ENCODE measurements at places on chromosomes 1 and 21. TPM values are rescaled to one million over a fixed set of nuclear protein-coding genes. Genes with fewer than 3 reads are reported as not detected.
A peak's percentile ranks its signal among the peaks of the same experiment; 100 is the strongest.

CSMD2 gene
- total RNA-seq: not detected

BTBD8 gene
- 2.4 TPM for total RNA-seq

SEC16B gene
- not detected for total RNA-seq

IGFN1 gene
- total RNA-seq: not detected

FOXE3 gene
- total RNA-seq: not detected

MANEAL gene
- total RNA-seq: 1.1 TPM

DPT gene
- not detected for total RNA-seq

DNA sequence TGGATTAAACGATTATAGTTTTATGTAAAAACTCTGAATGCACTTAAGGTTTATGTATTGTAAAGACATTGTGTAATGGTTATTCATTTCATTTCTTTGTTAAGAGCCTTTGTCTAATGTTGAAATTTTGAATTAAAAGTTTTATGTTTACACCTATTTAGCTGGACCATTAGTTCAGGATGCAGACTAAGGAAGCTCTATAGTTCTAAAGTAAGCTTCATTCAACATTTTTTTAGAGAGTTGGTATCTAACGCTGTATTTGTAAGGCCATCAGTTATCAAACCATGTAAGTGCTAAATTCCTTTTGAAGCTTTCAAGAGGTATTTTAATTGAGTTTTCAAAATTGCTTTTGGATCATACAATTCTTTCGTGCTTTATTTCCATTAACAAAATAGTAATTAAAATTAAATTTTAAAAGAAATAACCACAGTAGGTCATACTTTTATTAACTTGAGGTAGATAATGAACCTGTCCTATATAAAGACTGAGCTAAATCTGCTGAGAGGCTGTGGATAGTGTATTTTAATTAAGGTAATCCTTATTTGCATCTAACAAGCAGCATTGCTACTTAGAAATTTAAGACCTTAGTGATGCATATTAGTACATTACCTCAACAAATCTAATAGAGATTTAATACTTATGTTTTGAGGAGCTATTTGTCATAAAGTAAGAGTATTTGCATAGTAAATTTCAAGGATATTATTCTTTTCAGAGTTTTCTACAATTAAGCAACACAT lies 47.9 kb downstream of the RWDD3 start:
- no peaks in the 10 kb centered on the region for H3K4me1 ChIP-seq
- no peak overlapping the region for H3K27ac ChIP-seq
- peaks cover 3% of the 10 kb centered on the region for H3K27me3 ChIP-seq
- no peaks in the 10 kb centered on the region for H3K36me3 ChIP-seq

- H3K27ac ChIP-seq: no peak overlapping the region
- no peaks in the 10 kb centered on the region for H3K27me3 ChIP-seq
- H3K36me3 ChIP-seq: peaks cover 43% of the 10 kb centered on the region
- H3K4me1 ChIP-seq: no peaks in the 10 kb centered on the region
- DNase-seq: no peak
These were observed 46.1 kb downstream of the RNF2 start for GRCh38 chr1:185091480-185091879.

DNA sequence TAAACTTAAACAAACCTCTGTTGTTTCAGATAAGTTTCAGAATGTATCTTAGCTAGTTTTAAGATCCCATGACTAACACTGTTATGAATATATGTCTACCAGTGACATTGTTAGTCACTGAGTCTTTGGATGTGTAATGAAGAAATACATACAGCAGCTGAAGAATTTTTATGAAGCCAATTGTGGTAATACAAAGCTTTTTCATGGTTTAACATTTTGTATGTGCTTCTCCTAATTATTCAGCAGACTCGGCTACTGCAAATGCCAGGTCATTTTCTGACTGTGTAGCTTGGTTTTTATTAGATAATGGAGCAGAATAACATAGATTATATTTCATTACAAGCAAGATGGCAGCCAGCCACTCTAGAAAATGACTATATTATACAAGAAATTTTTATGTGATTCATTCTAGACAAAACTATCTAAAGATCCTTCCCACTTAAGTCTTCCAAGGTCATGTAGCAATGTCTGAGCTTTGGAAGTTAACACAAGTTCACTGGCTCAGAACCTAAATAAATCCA lies 147.8 kb downstream of the TNFSF18 start:
- H3K4me3 ChIP-seq: no peak overlapping the region
- H3K27me3 ChIP-seq: peaks cover 47% of the 10 kb centered on the region
- peaks cover 25% of the 10 kb centered on the region for H3K4me1 ChIP-seq
- no peak for DNase-seq
- H3K36me3 ChIP-seq: no peaks in the 10 kb centered on the region

DNA sequence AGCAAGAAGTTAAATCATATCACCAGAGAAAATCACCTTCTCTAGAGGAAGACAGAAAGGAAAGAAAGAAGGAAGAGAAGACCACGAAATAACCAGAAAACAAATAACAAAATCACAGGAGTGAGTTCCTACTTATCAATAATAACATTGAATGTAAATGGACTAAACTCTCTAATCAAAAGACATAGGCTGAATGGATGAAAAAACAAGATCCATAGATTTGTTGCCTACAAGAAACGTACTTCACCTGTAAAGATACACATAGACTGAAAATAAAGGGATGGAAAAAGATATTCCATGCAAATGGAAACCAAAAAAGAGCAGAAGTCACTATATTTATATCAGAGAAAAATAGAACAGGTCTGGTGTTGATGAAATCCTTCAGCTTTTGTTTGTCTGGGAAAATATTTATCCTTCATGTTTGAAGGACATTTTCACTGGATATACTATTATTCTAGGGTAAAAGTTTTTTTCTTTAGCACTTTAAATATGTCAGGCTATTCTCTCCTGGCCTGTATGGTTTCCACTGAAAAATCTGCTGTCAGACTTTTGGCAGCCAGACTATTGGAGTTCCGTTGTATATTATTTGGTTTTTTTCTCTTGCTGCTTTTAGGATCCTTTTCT lies 202.5 kb upstream of the DUSP10 start:
- DNase-seq: no peak
- H3K27ac ChIP-seq: no peak overlapping the region
- no peak overlapping the region for H3K4me3 ChIP-seq
- no peaks in the 10 kb centered on the region for H3K36me3 ChIP-seq

DNA sequence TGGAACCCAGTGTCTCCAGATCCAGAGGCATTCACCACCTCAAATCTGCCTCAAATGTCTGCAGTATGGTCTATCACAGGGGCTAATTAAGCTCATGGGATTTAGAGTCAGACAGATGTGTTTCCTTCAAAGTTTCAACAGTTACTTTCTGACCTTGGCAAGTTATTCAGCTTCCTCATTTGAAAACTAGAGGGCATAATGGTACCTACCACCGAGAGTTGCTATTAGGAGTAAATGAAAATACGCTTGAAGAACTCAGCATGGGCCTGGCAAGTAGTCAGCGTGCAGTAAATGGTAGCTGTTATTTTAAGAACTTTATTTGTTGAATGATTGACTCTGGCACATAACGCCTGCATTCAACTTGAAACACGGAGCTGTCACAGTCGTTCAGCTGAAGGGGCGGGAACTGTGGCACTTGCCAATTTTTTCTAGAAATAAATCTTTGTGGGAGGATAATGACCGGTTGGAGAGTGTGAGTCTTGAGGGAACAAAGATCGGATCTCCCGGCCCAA lies 1.2 kb upstream of the CAP1 start:
- DNase-seq: no peak
- peaks cover 57% of the 10 kb centered on the region for H3K4me1 ChIP-seq
- H3K27ac ChIP-seq: peak overlapping the region; percentile 99

- H3K4me1 ChIP-seq: peaks cover 3% of the 10 kb centered on the region
- no peaks in the 10 kb centered on the region for H3K27me3 ChIP-seq
- no peak for DNase-seq
- H3K36me3 ChIP-seq: no peaks in the 10 kb centered on the region
- no peak overlapping the region for H3K27ac ChIP-seq
These were observed 182.3 kb upstream of the GREM2 start for GRCh38 chr1:240794046-240794843.

GRCh38 chr1:173355281-173356031 lies 121.7 kb upstream of the PRDX6 start:
- peaks cover 14% of the 10 kb centered on the region for H3K27me3 ChIP-seq
- H3K27ac ChIP-seq: no peak overlapping the region
- no peak for DNase-seq

GRCh38 chr1:200856716-200857357 lies 15.9 kb upstream of the GPR25 start:
- no peak overlapping the region for H3K27ac ChIP-seq
- H3K36me3 ChIP-seq: no peaks in the 10 kb centered on the region
- peaks cover 22% of the 10 kb centered on the region for H3K27me3 ChIP-seq
- peaks cover 2% of the 10 kb centered on the region for H3K4me1 ChIP-seq
- H3K4me3 ChIP-seq: no peak overlapping the region
- DNase-seq: no peak

DNA sequence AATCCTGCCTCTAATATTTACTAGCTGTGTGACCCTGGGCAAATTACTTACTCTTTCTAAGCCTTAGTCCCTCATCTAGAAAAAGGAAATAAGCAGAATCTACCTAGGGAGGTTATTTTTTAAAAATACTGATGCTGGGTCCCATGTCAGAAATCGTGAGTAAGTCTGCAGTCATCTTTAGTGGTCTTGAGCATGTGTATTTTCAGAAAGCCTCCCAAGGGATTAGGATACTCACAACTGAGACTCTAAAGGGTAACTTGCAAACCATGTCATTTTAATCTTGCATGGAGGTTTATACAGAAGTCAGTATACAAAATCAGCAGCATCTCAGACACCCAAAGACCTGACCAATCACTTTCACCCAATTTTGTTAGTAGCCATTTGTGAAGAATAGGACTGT lies 43.2 kb downstream of the DSTYK start:
- peaks cover 85% of the 10 kb centered on the region for H3K36me3 ChIP-seq
- H3K4me1 ChIP-seq: peaks cover 28% of the 10 kb centered on the region
- H3K4me3 ChIP-seq: no peak overlapping the region
- no peaks in the 10 kb centered on the region for H3K27me3 ChIP-seq
- no peak for DNase-seq

GRCh38 chr21:43274022-43274945 lies 105.5 kb downstream of the CRYAA start:
- H3K4me1 ChIP-seq: no peaks in the 10 kb centered on the region
- H3K4me3 ChIP-seq: no peak overlapping the region
- DNase-seq: no peak
- H3K27ac ChIP-seq: no peak overlapping the region

- H3K4me3 ChIP-seq: no peak overlapping the region
- H3K4me1 ChIP-seq: no peaks in the 10 kb centered on the region
- DNase-seq: no peak
- no peak overlapping the region for H3K27ac ChIP-seq
These were observed 121.1 kb downstream of the AJAP1 start for GRCh38 chr1:4775506-4775905.

GRCh38 chr1:21574466-21575151 lies 65.4 kb downstream of the ALPL start:
- no peaks in the 10 kb centered on the region for H3K27me3 ChIP-seq
- H3K36me3 ChIP-seq: no peaks in the 10 kb centered on the region

DNA sequence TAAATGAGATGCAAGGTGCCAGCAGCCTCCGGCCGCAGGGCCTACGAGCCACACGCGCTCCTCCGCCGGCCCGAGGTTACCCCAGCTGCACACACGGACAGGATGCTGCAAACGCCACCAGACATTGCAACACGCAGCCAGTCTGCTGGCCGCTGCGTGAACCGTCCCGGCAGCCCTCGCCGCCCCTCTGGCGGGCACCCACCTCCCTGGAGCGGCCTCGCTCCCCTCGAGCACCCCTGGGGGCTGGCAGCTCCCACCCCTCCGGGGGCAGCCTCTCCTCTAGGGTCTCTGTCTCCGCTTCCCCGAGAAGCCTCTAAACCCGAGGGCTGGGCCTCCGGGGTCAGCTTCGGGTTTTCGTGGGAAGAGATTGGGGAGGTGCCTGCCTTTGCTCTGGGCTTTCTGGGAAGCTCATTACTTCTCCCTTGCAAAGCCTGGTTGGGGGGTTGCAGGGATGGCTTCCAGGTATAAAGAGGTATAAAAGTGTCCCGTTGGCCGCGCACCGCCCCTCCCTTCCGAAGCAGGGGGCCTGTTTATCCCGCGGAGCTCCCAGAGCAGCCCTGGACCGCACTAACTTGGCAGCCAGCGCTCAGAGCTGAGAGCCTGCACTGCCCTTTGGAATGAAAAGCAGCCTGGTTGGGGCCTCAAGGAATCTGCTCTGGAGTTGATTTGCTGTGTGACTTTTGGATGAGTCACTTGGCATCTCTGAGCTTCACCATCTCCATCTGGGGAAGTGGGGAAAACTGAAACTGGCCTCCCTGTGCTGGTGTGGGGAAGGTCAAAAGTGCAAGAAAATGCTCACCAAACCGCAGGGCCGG lies 21.8 kb downstream of the DHRS3 start:
- peaks cover 19% of the 10 kb centered on the region for H3K36me3 ChIP-seq
- peaks cover 7% of the 10 kb centered on the region for H3K27me3 ChIP-seq
- H3K27ac ChIP-seq: no peak overlapping the region

DNA sequence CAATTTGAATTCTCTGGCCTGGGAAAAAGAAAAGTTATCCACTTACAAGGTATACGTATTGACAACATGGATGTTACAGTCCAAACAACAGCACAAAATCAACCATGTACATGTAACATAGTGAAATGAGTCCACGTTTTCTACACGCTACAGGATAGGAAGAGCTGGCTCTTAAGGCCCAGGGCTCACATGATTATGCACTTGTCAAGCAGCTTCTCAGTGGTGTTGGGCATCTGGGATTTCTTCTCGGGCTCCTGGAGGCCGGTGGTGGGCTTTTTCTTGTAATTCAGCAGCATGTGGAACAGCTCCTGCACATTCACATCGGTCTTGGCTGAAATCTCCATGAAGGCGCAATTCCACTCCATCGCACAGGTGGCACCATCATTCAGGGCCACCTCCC lies 4.0 kb downstream of the DIRAS3 start:
- no peak overlapping the region for H3K4me3 ChIP-seq
- peaks cover 20% of the 10 kb centered on the region for H3K27me3 ChIP-seq
- no peaks in the 10 kb centered on the region for H3K36me3 ChIP-seq
- H3K27ac ChIP-seq: no peak overlapping the region
- DNase-seq: no peak
- peaks cover 5% of the 10 kb centered on the region for H3K4me1 ChIP-seq

DNA sequence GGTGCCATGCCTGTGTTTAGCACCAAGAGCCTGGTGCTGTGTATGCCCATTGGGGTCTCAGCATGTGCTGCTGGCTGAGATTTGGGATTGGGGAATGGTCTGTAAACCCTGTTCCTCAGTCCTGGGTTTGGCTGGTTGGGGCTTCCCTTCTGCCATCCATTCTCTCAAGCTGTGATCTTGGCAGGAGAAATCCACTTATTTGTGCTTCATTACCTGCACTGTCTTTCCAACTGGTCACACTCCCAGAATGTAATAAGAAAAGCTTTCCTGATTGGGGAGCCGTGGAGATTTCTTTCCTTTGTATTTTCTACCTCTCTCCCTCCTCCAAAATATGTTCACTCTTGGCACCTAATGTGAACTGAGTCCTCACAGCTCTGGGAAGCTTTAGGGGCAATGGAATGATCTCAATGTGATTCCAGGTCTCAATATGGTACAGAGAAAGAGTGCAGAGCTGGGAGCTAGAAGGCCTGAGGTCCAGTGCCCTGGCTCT lies 23.0 kb upstream of the KCNA10 start:
- DNase-seq: no peak
- H3K27ac ChIP-seq: no peak overlapping the region
- H3K36me3 ChIP-seq: no peaks in the 10 kb centered on the region
- H3K27me3 ChIP-seq: peaks cover 15% of the 10 kb centered on the region

- H3K4me1 ChIP-seq: peaks cover 14% of the 10 kb centered on the region
- no peak overlapping the region for H3K27ac ChIP-seq
- peaks cover 2% of the 10 kb centered on the region for H3K27me3 ChIP-seq
- H3K36me3 ChIP-seq: no peaks in the 10 kb centered on the region
- H3K4me3 ChIP-seq: no peak overlapping the region
- no peak for DNase-seq
These were observed 272.6 kb upstream of the FMN2 start for GRCh38 chr1:239819096-239819495.
